Uterine smooth muscle cell (primary cell): ENCODE measurements at places on chromosomes 4 and X. TPM values are rescaled to one million over a fixed set of nuclear protein-coding genes. Genes with fewer than 3 reads are reported as not detected.

PABPC1L2B gene
- total RNA-seq = not detected in 2 replicates

HSD17B11 gene
- total RNA-seq = 31.3 and 35.9 TPM in 2 replicates

KCTD8 gene
- 2.1 and 6.9 TPM in 2 replicates for total RNA-seq

SPP1 gene
- total RNA-seq = 58.1 and 68.2 TPM in 2 replicates

ZFP92 gene
- 0.33 and 0.50 TPM in 2 replicates for total RNA-seq

SSX2 gene
- not detected in 2 replicates for total RNA-seq

WDFY3 gene
- 74.5 and 89.0 TPM in 2 replicates for total RNA-seq

GATA1 gene
- total RNA-seq = not detected in 2 replicates

ASB9 gene
- total RNA-seq = 0.25 and 0.33 TPM in 2 replicates
